Esophagus squamous epithelium (tissue), 5 donors: ENCODE measurements at places on chromosomes 11 and 22. TPM values are rescaled to one million over a fixed set of nuclear protein-coding genes. Genes with fewer than 3 reads are reported as not detected.

GRCh38 chr11:19985111-19985510 is 175.2 kb downstream of the DBX1 start:
- no peak for DNase-seq

DNA sequence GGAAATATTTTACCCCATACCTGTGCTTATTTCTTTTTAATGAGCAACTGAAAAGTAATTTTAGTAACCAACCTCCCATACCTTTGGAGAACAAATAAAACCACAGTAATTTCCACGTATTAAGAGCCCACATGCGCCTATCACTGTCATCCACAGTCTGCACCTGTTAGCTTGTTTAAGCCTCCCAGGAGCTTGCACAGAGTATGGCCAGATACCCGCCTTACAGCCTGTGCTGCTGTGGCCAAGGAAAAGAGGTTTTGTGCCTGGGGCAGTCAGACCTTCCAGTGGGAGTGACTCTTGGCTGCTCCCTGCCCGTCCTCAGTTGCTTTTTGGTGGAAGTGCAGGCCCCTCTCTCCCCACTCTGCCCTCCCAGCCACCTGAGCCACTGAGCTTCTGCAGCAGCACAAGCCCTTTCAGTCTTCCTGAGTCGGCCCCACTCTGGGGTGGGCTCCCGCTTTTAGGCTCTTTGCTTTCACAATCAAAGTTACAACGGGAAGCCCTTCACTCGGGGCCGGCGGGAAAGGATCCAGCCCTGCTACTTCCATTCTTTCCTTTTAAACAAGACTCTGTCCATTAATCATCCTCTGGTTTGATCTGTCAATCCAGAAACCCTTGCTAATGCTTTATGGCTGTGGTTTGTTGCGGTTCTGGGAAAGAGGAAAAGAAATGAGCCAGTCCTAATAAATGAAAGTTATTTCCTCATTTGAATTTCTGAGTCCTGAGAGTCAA is 308.8 kb downstream of the TBC1D22A start:
- no peak for DNase-seq

The OR4A16 gene
- total RNA-seq: not detected

DNA sequence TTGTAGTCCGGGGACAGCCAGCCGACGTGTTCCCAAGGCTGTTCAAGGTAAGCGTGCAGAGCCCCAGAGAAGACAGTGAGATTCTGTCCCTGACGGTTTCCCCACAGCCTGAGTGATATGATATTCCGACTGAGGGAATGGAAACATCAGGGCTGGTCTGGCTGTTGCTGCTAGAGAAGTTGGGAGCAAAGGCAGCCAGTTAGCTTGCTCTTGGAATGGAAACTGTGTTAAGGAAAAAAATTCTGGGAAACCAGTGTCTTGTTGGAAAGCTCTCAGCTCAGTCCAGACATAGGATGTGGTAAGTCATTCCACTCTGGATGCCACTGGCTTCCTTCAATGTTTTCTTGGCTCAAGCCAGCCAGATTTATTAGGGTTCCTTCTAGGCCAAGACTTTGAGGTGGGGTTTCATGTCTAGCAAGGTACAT is 8.8 kb downstream of the CRY2 start:
- DNase-seq: no peak

GRCh38 chr11:64358536-64358906 is 441 bp upstream of the RPS6KA4 start:
- no peak for DNase-seq

The CABP4 gene
- 0.38 TPM for total RNA-seq

The FAR1 gene
- 78.4 TPM for total RNA-seq

The OR5A1 gene
- not detected for total RNA-seq
